ENCODE measurements at places on chromosomes 1 and 21. TPM values are rescaled to one million over a fixed set of nuclear protein-coding genes. Genes with fewer than 3 reads are reported as not detected.
A peak's percentile ranks its signal among the peaks of the same experiment; 100 is the strongest.

NPR1 gene
- 29.6 TPM for total RNA-seq

PTAFR gene
- total RNA-seq = 8.0 TPM

KCTD3 gene
- 93.0 TPM for total RNA-seq

LCE3D gene
- total RNA-seq = not detected

RORC gene
- total RNA-seq = 0.49 TPM

DNA sequence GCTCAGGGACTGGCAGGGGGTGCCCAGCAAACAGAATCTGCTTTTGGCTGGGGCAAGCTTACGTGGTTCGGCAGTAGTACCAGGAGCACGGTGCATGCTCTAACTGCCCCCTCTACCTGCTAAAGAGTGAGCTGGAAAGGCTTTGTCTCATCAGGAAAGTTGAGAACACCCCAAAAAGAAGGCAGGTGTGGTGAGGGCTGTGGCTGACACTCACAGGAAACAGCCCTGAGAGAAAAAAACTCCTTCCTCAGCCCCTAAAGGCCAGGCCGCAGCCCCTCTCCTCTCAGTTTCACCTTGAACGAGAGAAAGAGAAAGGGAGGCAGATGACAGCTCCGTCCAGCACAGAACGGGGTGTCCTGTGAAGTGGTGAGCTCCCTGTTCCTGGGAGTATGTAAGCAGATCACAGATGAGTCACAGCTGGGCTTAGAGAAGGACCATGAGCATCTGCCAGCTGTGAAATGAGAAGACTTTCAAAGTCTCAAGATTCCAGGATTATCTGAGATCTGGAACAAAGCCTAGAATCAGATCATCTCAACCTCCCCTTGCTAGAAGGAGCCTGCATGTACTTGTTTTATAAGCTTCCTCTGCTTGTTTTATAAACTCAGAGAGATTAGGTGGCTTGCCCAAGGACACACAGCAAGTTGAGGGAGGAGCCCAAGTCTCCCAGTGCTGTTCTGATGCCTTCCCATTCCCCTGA lies 13.4 kb downstream of the LAPTM5 start:
- DNase-seq = no peak

DNA sequence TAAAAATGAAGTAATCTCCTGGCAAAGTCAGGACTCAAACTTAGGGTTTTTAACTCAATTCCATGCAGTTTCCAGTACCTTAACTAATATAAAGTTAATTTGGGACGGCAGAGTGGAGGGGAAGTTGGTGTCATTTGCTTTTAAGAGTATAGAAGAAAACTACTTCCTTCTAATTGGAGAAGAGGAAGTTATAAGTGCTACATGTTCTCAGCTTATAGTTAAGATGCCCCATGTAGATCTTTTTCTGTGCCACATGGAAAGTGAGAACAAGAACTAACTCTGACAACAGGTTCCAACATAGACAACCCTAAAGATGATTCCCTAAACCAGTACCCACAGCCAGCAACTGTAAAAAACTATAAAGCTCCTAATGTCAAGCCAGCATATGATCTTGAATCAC lies 11.5 kb downstream of the RRAGC start:
- DNase-seq = no peak

GRCh38 chr1:44511769-44512168 lies 106.7 kb downstream of the RNF220 start:
- DNase-seq = no peak

GRCh38 chr1:234987415-234988154 lies 141.1 kb downstream of the TOMM20 start:
- peak; percentile 95 for DNase-seq

DNA sequence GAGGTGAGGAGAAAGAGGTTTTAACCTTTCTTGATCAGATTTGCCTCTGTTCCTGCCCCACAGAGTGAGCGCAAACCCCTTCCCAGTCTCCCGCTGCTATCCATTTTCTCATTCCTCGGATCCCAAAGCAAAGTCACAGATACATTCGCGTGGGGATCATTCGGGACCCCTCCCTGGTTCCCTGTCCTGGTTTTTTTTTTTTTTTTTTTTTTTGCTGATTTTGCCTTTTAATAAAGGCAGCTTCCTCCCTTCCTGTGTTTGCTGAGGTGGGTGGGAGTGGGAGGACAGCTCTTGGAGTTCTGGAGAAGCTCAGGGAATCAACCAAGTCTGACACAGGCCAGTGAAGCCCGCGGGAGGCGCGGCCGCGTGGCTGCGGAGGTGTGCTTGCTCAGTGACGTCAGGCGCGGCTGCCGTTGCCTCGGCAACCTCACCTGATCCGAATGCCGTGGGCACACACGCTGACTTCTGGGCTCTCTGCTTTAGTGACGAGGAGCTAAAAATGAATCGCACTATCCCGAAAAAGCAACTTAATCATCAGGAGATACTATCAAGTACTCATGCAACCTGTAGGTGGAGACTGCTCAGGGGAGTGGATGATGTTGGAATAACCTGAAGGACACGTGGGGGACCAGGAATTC lies 106.4 kb downstream of the TBX19 start:
- peak; percentile 73 for DNase-seq

GRCh38 chr1:97044159-97044760 lies 322.7 kb downstream of the PTBP2 start:
- DNase-seq = no peak

GRCh38 chr1:3857791-3858129 lies 484 bp downstream of the DFFB start:
- no peak for DNase-seq

DNA sequence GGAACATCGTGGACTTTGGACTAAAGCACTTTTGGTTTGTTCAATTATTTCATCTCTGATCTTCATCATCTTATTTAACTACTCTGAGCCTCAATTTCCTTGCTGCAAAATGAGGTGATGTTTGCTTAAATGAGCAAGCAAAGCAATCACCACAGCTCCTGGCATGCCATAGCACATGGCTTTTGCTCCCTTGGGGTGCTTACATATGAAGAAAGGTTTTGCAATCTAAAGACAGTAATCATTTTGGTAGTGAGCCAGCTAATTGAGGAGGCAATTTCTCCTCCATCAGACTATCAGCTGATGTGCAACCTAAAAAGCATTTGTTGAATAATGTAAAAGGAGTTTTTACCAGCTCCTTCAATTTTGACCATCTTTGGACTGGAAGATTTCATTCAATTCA lies 68.8 kb upstream of the KCNJ15 start:
- no peak for DNase-seq

DNA sequence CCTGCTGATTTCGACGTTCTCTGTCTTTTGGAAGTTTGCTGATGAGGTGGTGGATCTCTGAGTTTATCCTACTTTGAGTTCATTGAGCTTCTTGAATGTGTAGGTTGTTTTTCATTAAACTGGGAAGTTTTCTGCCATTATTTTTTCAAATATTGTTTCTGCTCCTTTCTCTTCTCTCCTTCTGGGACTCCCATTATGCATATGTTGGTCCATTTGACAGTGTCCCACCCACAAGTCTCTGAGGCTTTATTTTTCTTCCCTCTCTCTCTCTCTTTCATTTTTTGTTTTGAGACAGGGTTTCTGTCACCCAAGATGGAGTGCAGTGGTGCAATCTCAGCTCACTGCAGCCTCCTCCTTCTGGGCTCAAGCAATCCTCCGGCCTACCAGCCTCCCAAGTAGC lies 11.7 kb downstream of the TNFRSF18 start:
- DNase-seq = no peak

DNA sequence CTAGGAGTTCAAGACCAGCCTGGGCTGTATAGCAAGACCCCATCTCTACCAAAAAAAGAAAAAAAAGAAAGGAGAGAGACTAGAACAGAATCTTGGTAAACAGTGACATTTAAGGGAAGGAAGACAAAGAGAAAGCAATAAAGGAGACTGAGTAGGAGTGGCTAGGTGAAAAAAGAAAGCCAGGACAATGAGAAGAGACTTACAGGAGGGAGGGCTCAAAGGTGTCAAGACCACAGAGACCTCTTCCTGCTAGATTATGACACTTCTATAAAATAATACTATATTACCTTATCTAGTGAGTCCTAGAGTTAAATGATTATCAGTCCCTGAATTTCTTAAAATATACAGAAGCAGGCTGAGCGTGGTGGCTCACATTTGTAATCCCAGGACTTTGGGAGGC lies 10.1 kb upstream of the EPRS1 start:
- no peak for DNase-seq

DNA sequence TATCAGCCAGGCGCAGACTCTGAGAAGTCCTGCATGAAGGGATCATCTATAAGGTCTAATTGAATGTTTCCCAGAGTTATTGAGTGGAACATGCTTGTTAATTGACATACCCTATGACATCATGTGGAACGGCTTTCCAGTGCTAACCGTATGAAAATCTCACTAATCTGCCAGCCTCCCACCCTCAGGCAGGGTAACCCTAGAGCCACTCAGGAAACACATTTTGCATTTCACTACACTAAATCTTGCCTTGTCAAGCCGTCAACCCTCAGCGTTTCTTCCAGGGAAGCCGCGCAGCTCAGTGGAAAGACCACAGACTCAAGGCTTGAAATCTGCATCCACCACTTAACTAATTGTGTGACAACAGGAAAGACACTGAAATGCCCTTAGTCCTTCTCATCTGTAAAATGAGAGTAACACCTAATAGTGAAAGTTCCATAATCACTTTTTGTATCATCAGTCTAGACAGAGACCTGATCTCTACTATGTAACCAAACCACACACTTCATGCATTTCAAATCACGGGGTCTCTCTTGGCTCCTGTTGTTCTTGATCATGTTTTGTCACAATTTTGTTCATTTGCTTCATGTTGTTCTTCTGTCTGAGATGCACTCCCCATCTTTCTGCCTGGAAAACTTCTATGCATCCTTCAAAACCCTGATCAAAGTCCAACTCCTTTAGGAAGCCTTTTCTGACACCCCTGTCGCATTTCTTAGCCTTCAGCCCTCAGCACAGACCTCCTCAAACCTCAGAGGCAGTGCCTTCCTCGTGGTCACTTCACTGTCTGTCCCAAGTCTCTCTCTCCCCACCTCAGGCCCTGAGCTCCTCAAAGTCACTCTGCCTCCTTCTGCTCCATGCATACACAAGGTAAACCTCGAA lies 246.5 kb downstream of the TOMM20 start:
- DNase-seq = peak; percentile 19

DNA sequence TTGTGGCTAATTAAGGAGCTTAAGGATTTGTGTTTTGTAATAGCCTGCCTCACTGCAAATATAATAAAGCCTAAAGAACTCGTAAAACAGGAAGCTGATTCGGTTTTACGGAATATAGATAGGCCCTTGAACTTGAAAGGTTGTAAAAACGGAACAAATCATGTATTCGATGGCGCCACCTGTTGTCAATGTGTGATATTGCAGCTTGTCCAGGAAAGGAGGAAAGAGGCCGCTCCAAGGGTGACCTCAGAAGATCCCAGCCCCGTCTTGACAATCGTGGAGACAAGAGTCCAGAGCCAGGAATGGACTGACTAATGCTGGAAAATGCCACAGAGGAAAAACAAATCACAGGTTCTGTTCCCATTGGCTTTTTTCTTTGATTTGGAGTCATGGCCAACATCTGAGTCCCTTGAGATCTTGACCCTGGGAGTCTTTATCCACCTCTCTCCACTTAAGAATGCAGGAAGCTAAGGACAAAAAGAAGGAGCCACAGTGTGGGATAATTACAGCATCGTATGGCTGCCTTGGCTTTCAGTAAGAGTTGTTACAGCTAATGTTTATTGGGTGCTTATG lies 7.0 kb upstream of the IGSF21 start:
- DNase-seq = peak; percentile 72

GRCh38 chr1:221371705-221372104 lies 370.2 kb downstream of the DUSP10 start:
- DNase-seq = no peak

All from sigmoid colon (tissue), 7 donors.